Mesendoderm (in vitro differentiated cells): ENCODE measurements at places on chromosomes 12 and 14.

- peak; percentile 30 for DNase-seq
These were observed 55.0 kb upstream of the PSMC1 start for GRCh38 chr14:90201344-90201743.

DNA sequence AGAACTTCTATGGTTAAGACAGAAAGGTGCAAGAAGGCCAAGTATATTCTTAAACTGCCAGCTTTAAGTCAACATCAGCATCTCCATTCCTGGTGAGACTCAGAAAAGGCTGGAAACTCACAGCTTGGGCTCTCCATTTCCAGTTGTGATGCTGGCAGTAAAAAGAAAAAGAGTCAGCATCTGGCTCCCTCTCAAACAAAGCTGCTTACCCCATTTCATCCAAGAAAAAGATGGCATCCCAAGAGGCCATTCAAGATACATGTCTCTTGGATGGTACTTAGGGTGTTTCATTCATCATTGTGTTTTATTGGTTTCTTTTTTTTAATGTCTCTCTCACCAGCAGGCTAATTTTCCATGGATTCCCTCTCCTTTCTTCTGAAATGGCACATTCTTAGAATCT, 61.9 kb downstream of the DCAF5 start:
- no peak for DNase-seq

GRCh38 chr12:66776974-66777373, 98.1 kb upstream of the GRIP1 start:
- DNase-seq, result no peak

DNA sequence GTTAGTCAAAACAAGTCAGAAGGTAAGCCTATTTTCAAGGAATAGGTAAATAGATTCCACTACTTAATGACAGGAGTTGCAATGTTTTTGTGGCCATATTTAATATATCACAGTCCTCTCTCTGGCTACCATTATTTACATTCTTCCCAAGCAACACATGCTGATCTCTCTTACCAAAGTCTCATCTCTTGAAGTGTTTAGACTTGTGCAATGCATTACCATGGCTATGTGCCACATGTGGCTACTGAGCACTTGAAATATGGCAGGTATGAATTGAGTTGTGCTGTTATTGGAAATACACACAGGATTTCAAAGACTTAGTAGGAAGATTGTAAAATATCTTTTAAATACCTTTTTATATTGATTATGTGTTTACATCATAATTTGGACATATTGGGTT, 262.4 kb upstream of the PDE3A start:
- no peak for DNase-seq

DNA sequence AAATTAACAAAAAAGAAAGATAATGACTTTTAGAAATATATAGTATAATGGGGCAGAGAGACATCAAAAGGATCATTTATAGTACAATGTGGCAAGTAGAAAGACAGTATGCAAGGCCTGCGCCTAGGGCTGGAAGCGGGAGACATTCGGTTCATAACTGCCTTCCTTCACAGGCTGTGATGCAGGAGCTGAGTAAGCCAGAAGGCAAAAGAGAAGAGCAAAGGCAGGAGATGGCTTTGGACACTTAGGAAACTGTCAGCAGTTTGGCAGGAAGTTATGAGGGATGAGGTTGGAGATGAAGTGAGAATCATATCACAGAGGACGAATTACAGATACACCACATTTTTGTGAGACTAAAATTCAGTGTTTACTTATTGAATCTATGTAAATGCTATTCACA, 97.8 kb downstream of the EPS8 start:
- DNase-seq, result no peak

- no peak for DNase-seq
These were observed 61.2 kb downstream of the STXBP6 start for GRCh38 chr14:24988760-24989159.

DNA sequence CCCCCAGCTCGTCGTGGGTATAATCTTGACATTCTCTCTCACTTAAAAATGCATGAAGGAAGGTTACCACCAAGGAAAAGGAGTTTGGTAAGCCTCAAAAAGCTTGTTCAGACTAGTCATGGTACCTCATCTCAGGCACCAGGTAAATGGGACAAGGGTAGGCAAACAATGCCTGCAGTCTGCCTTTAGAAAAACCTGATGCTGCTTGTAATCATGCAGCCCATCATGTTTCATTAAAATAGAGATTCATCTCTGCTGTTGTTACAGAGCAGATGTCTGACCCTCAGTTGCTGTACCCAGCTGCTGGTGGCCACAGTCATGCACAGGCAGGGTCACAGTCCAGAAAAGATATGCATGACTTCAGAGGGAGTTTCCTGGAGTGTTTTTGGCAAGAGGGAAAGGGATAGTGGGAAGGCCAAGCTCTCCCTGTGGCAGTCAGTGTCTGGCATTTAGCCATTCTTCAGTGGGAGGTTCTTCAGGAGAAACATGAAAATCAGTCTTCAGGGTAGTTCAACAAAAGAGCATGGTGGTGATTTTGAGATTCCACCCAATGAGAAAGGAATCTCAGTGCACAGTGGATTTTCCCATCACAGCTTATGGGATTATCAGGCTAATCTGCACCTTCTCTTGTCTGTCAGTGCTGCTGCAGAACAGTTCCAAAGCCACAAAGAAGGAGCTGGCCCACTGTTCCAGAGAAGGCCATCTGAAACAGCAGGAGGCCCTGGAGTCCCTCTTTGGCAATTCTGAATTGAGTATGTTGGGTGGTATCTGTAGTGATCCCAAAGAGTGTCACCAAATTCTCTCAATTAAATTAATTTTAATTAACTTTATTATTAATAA, 202.7 kb upstream of the FRMD6 start:
- no peak for DNase-seq

- no peak for DNase-seq
These were observed 21.2 kb downstream of the DGLUCY start for GRCh38 chr14:91135039-91135438.

- DNase-seq, result peak; percentile 96
These were observed 77.1 kb upstream of the ACTN1 start for GRCh38 chr14:69055999-69056788.
